ENCODE measurements at places on chromosomes 5 and 9.

DNA sequence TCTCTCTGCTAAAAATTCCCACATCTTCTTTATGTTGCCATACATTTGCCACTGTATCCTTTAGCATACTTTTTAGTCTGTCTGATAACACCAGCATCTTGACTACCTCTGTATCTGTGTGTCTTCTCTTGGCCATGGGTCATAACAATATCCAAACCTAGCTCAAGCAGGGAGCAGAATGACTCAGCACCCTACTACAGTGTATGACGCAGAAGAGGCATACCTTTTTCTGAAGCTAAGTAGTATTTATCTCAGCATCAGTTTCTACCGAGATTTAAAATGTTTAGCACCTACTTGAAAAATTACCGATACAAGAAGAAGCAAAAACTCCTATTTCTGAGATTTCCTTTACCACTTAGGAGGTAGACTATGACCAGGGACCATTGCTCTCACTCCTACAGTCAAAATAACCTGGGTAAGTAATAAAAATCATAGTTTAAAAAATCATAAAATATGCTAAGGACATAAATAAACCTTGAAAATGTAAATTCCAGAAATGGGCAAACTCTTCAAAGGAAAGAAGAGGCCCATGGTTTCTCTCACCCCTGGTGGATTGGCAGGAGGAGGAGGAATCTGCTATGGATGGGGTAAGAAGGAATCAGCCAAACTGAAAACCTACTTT, 286.5 kb downstream of the MAST4 start:
- DNase-seq, result no peak

GRCh38 chr9:124436320-124436719, 13.9 kb upstream of the ADGRD2 start:
- no peak for DNase-seq

- DNase-seq, result peak; percentile 85
Observed at GRCh38 chr5:159510282-159510681, 180.0 kb upstream of the IL12B start.

DNA sequence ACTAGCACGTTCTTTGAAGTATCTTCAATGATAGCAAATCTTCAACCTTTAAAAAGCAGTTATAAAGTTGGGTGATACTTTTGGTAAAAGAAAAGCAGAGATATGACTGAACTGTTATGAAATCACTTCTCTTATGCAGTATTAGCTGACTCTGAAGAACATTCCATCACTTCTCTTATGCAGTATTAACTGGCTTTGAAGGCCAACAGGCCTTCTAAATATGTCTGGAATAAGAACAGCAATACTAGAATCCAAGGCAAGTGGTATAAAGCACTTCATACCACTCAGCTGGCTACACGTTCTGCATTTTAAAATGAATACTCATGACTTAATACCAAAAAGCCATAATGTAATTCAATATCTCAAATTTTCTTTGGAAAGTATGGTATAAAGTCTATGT, 17.3 kb downstream of the SKIC3 start:
- DNase-seq, result no peak

GRCh38 chr9:92887880-92888338, 10.1 kb upstream of the ZNF484 start:
- no peak for DNase-seq

DNA sequence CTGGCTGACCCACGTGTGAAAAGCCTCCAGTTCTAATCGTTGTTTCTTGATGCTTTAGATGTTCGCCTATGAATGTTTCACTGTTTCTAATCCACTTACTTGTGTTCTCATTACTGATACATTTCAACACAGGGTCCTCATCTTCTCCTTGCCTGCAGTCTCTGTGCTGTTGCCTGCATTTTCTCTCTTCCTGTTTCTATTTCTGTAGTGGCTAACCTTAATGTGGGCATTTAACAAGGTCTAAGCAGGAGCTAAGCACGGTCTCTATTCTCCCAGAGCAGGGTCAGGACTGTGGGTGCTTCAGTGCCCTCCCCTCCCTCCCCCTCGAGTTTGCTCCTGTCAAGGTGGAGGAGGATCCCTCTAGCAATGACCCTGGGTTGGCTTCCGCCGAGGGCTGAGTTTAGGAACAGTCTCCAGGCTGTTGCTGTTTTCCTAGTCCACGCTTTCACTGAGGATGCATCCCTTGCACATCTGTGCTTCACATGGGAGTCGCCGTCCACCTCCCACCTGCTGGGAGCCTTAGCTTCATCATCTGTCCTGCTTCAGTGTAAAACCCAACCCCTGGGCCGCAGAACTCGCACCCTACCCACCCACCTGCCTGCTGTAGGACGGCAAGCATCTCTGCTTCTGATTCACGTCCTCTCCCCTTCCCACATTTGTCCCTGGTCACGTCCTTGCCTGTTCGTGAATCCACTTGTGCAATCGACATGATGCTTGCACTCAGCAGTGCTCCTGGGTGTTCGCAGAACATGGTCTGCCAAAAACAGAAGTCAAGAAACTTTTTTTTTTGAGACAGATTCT, 2.4 kb upstream of the EXOC3 start:
- no peak for DNase-seq

GRCh38 chr5:180850434-180851078, 10.5 kb downstream of the ZFP62 start:
- no peak for DNase-seq

GRCh38 chr5:15575666-15576065, 75.7 kb downstream of the FBXL7 start:
- DNase-seq, result peak; percentile 74

- no peak for DNase-seq
Observed at GRCh38 chr9:95629585-95629984, 112.8 kb upstream of the PTCH1 start.

DNA sequence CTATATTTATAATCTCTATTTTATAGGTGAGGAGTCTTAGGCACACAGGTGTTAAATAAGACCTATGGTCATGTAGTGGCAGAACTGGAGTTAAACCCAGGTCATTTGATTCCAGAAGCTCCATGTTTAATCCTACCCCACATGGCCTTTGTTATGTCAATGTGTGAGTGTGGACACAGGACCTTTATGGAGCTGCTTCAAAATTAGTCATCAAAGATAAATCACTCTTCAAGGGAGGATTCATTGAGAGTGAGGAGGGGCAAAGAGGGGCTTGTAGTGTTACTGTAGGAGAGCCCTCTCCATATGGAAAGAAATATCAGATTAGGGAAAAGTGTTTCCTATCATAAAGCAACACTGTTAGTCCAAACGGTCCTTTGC, 74.6 kb upstream of the ARRDC3 start:
- DNase-seq, result no peak

DNA sequence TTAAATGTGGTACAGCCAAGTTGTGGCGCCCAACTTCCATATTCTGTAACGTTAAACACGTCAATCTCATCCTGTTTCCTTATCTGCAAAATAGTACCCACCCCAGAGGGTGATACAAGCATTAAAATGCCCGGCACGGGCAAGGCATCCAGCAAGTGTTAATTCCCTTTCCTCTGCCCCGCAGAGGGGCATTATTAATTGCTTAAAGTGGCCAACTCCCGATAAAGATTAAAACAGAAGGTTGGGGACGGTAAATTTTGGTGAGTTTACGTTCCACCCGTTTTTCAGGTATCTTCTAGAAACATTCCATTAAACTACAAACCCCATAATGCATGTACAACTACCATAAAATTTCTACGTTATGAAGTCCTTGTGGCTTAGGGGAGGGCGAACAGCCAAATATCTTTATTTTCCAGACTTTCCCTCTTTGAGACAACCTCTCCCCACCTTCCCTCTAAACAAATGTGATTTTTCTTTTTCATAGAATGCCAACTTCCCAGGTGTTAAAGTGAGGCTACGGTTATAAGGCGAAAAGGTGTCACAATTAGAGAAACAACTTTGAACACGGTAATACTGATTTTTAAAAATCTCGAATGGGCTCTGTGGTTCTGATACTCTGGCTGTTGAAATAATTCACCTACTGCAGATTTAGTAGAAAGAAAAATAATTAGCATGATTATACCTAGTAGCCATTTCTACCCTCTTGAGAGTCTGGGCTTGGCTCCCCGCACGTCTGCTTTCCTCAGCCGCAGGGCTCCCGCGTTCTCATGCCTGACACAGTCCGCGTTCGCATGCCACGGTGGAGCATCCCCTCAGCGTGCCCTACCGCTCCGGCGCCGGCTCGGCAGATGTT, 1.2 kb upstream of the GPBP1 start:
- DNase-seq, result peak; percentile 25

GRCh38 chr5:128427921-128428320, 110.1 kb downstream of the FBN2 start:
- DNase-seq, result peak; percentile 76

- peak; percentile 87 for DNase-seq
Observed at GRCh38 chr5:90096415-90097081, 313.0 kb downstream of the CETN3 start.

GRCh38 chr9:108511307-108511706, 344.5 kb downstream of the ACTL7B start:
- DNase-seq, result peak; percentile 76

GRCh38 chr5:95087816-95088317, 197.0 kb downstream of the MCTP1 start:
- DNase-seq, result peak; percentile 65

- DNase-seq, result no peak
Observed at GRCh38 chr9:38526591-38526990, 93.8 kb downstream of the ANKRD18A start.

DNA sequence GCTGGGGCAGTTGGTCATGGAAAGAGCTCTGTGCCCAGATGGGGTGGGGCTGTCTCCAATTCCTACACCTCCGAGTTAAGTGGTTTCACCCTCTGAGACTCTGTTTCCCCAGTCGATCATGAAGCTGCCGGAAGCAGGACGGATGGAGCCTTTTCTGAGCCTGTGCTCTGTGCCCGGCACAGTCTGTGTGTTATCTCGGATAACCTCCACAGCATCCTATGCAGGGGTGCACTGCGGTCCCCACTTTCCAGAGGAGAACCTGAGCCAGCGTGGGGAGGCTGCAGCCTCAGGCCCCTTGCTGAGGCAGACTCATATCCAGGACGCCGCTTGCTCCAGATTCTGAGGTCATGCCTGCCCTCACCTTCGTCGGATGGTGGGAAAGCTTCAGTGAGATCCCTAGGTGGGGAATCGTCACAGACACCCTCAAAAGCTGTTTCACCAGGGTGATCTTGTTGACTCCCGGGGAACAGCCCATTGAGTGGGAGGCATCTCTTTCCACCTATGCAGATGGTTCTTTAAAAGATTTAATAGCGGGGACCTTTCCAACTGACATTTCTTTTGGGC, 6.9 kb upstream of the COL5A1 start:
- no peak for DNase-seq

DNA sequence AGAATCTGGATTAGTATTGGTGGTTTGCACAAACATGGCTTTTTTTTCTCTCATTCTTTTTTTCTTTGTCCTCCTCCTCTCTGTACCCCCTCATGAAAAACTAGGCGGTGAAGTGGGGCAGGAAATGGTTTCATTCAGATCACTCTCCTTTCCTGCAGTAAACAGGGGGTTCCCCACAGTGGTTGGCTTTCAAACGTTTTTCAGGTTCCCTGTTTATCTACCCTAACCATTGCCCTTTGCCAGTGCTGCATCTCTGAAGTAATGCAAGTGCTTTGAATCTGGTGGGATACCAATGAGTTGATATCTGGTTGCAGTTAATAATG, 29.8 kb downstream of the NR4A3 start:
- no peak for DNase-seq

DNA sequence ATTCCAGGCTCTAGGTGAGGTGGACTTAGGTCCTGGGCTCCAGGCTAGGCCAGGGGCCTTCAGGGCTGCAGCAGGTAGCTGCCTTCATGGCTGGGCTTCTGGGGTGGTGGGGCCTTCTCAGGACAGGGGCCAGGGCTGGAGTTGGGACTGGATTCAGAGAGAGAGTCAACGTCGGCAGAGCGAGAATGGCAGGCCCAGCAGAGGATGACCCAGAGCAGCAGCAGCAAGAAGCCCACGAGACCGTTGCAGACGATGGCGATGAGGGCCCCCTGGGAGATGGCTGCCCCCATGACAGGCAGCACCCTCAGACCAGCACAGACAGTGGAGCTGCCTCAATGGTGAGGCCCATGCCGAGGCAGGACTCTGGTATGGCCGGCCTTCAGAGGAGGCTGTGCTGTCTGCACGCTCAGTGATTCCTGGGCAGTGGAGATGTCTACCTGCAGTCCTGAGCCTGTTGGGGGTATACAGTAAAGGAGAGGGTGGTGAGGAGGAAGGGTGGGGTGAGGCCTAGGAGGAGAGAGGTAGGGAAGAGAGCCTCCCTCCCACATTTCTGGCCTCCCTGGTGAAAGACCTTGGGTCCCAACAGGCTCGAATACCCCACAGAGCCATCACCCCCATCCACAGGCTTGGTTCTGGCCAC, 1.3 kb downstream of the ENHO start:
- DNase-seq, result no peak

DNA sequence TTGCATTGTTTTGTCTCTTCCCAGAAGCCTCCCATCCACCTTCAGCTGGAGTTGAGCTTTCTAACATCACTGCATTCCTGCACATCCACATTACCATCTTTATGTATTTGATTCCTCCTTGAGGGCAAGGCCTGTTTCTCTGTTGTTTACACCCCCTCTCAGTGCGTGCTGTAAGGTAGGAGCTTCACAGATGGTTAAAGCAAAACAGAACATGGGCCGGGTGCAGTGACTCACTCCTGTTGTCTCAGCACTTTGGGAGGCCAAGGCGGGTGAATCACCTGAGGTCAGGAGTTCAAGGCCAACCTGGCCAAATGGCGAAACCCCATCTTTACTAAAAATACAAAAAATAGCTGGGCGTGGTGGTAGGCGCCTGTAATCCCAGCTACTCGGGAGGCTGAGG, 110.9 kb downstream of the KCNIP1 start:
- DNase-seq, result peak; percentile 29

DNA sequence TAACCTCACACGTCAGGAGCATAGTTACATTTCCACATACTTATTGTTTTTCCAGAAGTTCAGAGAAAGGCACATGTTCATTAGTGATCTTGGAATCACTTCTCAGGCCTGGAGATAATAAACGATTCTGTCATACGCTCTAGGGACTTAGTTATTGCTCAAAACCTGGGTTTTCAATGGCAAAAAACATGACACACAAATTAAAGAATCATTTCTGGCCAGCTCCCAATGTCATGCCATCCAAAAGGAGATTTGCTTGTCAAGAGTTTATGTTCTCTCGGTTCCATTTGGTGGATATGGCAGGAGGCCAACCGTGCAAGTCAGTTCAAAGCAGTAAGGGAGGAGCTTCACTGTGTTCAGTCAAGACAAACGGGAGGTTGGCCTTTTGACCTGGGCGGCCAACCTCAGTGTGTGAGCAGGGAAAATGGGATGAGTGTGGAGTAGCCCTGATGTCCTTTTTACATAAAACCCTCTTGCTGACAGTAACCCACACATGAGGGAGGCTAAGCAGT, 123.4 kb downstream of the NXNL2 start:
- peak; percentile 38 for DNase-seq

- DNase-seq, result no peak
Observed at GRCh38 chr5:108827131-108827530, 79.4 kb downstream of the FER start.

DNA sequence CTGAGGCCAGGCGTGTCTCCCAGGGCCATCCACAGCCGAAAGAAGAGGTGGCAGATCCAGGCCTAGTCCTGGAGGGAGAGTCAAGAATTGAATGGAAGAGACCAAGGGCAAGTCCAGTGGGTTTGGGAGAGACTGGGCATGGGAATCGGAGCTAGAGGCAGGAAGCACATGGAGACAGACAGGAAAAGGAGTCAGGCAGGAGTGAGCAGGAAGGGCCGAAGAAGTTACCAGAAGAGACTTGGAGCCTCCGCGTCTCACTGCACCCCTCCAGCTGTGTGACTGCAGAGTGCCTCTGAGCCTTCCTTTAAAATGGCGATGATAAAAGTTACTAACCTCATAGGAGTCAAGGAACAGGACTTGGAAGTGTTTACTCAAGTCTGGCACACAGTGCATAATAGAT, 64.4 kb upstream of the ANGPTL2 start:
- no peak for DNase-seq

- no peak for DNase-seq
Observed at GRCh38 chr9:36866840-36867239, 167.2 kb downstream of the PAX5 start.
